Stimulated activated CD8-positive, alpha-beta memory T cell treated with anti-CD3 and anti-CD28 coated beads, Interleukin-15, amount 100 ng/mL, for 48 hours (primary cell): ENCODE measurements at places on chromosomes 5 and 9.

GRCh38 chr9:115263371-115264075 lies 145.6 kb upstream of the TNC start:
- no peak for DNase-seq

- DNase-seq, result no peak
Observed at GRCh38 chr5:68383888-68384310, 168.3 kb downstream of the PIK3R1 start.

DNA sequence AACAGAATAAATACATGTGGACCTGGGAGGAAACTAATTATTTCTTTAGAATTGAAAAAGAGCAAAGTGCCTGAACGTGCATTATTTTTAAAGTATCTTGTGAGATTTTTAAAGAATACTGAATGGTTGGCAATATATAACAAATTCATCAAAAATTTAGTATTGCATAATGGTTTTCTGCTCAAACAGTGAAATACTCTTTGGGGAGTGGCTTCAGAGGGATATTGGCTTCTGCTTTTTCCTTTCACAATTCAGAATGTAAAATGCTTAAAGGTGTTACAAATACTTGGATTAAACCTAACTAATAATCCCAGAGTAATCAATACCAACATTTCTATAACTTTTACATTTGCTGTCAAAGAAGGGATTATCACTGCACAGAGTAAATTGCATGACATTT lies 379.3 kb upstream of the CHD1 start:
- no peak for DNase-seq

GRCh38 chr9:6549106-6549800 lies 96.3 kb downstream of the GLDC start:
- DNase-seq, result no peak

GRCh38 chr5:143316844-143317631 lies 86.4 kb downstream of the NR3C1 start:
- DNase-seq, result no peak
